ENCODE measurements at places on chromosomes 3 and 15.

- no peak for DNase-seq
Measured at GRCh38 chr3:120350401-120350941, 1.3 kb upstream of the LRRC58 start.

DNA sequence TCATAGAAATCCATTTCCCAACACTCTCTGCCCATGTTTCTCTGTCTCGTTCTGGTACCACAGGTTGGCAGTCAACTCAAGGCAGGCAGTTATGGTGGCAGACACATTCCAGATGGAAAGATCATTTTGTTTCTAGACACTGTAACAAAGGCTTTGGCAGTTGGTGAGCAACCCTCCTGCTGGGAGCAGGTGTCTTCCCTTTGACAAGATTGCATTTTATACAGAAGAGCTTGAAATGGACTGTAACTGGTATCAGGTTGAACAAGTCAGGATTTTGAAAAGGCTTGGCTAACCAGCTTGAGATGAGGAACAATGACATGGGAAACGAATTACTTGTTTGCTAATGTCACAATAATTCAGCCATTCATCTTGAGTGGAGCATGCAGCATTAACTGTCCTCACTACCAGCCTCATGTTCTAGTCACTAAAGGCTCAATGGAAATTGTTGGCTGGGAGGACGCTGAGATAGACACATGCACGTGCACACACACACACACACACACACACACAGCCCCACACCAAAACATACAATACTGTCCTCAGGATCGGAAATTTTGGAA is 170.0 kb downstream of the SEMA6D start:
- DNase-seq = no peak

GRCh38 chr15:100101426-100102089 is 240.2 kb downstream of the ADAMTS17 start:
- DNase-seq = no peak

- no peak for DNase-seq
Measured at GRCh38 chr3:120457827-120458226, 7.0 kb upstream of the FSTL1 start.

DNA sequence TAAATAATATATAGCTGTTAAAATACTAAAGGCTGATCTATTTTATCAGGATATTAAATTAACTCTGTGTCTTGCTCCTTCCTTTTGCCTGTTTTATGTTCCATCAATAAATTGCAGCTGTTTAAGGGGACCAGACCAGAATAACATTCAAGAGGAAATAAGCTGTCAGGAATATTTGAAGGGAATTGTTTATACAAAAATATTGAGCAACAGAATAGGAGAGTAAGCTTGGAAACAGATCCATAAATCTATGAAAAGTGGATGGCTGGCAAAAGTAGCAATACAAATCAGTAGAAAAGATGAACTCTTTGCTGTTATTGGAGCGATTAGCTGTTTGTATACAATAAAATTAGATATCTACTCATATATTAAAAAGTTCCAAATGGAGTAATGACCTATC is 36.2 kb upstream of the PLSCR2 start:
- no peak for DNase-seq

- no peak for DNase-seq
Measured at GRCh38 chr3:52182196-52182595, 15.8 kb upstream of the ALAS1 start.

DNA sequence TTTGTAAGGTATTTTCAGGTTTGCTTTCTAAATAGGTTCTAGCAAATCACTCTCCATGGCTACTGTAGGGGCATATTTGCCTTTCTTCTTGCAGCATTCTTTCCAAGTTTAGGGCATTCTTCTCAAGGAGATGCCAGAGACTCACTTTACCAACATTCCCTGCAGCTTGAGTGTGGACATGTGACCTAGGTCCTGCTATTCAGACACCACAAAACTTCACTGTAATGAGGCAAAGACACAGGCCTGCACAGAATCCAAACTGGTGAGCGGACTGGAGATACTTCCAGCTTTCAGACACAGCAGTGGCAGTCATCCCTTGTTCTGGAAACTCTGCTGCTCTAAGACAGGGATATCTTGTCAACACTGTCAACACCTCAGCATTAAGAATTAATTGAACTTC is 146.4 kb upstream of the PFN2 start:
- no peak for DNase-seq

- DNase-seq = no peak
Measured at GRCh38 chr3:96970211-96970610, 155.8 kb downstream of the EPHA6 start.

All from esophagus squamous epithelium (tissue), 5 donors.